ENCODE measurements at places on chromosomes 1 and 21.

GRCh38 chr1:202046227-202046626, 35.8 kb downstream of the ELF3 start:
- no peak for DNase-seq

DNA sequence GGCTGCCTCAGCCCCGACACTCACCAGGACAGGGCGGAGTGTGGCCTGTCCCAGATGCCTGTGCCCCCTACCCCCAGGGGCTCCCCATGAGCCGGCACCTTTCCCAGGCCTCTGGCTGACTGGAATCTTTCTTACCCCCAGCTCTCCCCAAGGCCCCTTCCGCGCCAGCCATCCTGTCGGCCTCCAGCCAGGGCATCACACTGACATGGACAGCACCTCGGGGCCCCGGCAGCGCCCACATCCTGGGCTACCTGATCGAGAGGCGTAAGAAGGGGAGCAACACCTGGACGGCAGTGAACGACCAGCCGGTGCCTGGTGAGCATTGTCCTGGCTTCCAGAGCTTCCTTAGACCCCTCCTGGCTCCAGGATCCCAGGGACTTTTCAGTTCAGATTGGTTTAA, 26.5 kb downstream of the IGFN1 start:
- no peak for DNase-seq

DNA sequence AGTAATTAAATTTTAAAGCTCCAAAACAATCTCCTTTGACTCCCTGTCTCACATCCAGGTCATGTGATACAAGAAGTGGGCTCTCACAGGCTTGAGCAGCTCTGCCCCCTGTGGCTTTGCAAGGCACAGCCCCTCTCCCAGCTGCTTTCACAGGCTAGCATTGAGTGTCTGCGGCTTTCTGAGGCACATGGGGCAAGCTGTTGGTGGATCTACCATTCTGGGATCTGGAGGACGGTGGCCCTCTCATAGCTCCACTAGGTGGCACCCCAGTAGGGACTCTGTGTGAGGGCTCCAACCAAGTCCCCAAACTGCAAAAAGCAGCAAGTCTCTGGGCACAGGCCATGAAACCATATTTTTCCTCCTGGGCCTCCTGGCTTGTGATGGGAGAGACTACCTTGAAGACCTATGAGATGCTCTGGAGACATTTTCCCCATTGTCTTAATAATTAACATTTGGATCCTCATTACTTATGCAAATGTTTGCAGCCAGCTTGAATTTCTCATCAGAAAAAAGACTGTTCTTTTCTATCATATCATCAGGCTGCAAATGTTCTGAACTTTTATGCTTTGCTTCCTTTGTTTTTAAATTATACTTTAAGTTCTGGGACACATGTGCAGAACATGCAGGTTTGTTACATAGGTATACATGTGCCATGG, 554.1 kb upstream of the OLFM3 start:
- DNase-seq: no peak

- DNase-seq: no peak
These were observed 5.6 kb downstream of the COL8A2 start for GRCh38 chr1:36119456-36119855.

- no peak for DNase-seq
These were observed 205.3 kb downstream of the DAB1 start for GRCh38 chr1:57218487-57219079.

- peak; percentile 53 for DNase-seq
These were observed 3.0 kb downstream of the TCHH start for GRCh38 chr1:152112101-152112884.

GRCh38 chr1:200038325-200038980, 10.9 kb downstream of the NR5A2 start:
- no peak for DNase-seq

DNA sequence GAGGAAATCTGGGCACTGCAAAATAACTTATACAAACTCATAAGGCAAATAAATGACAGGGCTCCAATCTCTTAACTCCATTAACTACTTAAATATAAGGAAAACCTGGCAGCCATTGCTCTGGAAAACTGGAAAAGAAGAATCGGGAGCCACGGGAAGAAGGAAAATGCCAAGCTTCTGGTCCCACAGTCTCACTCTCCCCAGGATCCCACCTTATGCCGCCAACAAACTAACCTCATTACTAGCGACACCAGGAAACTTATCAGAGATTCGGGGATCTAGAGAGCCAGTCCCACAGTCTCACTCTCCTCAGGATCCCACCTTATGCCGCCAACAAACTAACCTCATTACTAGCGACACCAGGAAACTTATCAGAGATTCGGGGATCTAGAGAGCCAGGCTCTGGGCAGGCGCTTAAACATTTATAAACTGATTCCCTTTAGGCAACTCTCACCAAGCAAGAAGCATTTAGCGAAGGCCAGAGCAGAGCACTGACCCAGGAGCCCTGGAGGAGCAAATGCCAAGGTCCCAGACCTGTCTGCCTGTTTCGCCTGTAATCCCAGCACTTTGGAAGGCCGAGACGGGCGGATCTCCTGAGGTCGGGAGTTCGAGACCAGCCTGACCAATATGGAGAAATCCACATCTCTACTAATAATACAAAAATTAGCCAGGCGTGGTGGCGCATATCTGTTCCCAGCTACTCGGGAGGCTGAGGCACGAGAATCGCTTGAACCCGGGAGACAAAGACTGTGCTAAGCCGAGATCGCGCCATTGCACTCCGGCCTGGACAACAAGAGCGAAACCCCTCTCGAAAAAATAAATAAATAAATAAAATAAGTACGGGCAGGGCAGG, 720 bp downstream of the PSMB2 start:
- no peak for DNase-seq

DNA sequence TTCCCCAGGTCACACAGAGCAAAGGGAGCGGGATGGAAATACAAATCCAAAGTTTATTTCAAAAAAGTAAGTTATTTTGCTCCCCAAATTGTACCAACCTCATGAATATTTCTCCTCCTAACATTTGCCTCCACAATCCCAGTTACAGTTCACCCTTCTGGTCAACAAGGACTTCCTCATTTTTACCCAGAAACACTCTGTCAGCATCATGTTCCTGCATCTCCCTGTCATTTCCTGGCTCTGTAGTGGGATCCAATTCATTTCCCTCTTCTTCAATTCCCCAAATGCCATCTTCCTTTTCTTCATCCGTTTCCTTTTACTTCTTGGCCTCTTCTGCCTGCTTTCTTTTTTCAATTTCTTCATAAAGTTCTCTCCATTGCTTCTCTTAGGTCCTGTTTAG, 32.0 kb upstream of the EPS15 start:
- no peak for DNase-seq

DNA sequence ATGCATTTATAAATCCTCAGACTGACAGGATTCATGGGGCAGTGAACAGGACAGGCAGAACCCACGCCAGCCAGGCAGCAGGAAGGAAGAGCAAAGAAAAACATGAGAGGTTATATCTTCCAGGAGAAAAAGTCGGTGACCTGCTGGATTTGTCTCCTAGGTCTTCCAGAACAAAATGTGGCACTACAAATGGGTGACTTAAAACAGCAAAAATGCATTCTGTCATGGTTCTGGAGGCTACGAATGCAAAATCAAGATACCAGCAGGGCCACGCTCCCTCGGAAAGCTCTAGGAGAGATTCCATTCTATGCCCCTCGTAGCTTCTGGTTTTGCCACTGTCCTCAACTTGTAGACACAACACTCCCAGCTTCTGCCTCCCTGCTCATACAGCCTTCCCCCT, 63.4 kb downstream of the PSMG1 start:
- no peak for DNase-seq

DNA sequence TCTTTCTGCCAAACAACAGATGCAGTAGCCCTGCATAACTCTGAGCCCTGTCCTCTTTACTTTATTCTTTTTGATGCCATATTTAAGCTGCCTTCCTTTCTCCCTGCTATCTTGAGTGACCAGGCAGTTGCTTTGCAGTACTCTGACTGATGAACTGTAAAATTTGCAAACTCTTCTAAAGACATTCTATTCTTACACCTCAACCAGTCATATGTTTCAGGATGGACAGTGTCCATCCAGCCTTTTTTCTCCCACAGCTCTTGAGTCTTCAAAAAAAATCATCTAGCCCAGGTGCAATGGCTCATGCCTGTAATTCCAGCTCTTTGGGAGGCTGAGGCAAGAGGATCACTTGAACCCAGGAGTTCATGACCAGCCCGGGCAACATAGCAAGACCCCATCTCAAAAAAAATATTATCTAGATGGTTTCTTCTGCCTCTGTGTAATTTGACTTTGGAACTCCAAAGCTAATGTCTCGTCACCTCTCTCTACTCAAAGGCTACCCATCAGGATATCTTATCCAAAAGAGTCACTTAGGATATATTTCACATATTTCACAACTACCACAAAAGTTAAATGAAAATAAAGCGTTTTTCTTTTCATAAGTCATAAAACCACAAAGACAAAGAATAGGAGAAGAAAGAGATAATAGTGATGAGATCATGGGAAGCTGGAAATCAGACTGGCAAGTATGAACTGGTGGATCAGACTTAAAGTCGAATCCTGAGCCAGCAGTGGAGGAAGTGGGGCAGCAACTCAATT, 54.6 kb upstream of the IPO9 start:
- DNase-seq: no peak

DNA sequence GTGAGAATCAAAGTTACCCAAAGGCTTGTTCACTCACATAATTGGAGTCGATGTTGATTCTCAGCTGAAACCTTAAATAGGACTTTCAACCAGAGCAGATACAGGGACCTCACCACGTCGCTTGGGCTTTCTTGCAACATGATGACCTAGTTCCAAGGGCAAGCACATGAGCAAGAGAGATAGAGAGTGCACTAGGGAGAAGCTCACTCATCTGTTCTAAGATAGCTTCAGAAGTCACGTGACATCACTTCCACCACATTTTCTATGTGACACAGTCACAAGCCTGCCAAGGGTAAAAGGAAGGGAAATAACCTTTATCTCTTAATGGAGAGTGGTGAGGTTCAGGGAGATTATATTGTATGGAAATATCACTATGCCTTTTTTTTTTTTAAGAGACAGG, 470.1 kb upstream of the PLXNA2 start:
- DNase-seq: no peak

GRCh38 chr1:108051631-108052377, 86.8 kb upstream of the VAV3 start:
- no peak for DNase-seq

DNA sequence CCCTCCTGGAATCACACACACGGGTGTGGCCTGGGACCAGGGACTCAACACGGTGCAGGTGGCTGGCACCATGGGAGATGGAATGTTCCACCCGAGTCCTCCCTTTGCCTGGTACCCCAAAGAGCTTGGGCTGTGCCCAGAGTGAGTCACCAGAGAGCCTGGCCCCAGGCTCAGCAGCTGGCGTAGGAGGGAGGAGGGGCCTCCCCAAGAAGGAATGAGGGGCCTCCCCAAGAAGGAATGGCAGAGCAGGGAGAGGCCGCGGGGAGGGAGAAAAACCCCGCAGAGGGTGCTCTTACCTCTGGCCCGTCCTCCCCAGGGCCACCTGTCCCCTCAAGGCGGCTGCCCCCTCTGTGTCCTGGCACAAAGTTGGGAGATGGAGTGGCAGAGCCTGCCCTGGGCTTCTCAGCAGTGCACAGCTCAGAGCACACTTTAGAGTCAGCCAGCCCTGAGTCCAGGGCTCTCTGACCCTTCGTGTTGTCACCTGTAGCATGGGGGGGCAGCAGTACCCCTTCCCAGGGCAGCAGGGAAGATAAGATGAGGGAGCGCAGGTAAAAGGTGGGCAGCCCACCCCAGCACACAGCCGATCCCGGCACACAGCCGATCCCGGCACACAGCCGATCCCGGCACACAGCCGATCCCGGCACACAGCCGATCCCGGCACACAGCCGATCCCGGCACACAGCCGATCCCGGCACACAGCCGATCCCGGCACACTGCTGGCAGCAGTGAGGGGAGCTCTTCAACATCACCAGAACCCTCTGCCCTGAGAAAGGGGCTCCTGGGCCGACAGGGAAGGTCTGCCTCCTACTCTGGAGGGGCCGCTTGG, 20.2 kb upstream of the KCNAB2 start:
- peak; percentile 61 for DNase-seq

- no peak for DNase-seq
These were observed 29.9 kb downstream of the PSMG1 start for GRCh38 chr21:39153373-39153772.
